ENCODE measurements at places on chromosomes 4 and X. TPM values are rescaled to one million over a fixed set of nuclear protein-coding genes. Genes with fewer than 3 reads are reported as not detected.

DNA sequence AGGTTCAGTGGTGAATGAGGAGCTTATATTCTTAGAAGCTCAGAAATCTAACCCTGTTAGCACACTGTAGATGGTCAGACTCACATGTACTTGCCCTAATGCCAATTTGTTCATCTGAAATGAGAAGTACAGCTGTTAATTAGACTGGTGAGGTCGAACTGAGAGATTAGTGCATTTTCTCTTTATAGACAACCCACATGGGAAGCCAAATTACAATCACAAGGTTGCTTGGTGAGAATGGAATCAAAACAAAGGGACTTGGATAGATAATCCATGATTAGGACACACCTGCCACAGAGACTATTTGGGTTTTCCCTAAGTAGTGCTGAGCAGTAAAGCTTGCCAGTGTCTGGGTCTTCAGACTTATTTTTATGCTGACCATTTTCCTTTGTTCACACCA lies 88.3 kb downstream of the POLA1 start:
- peaks cover 6% of the 10 kb centered on the region for H3K4me1 ChIP-seq
- no peak for DNase-seq
- peaks cover 22% of the 10 kb centered on the region for H3K36me3 ChIP-seq
- H3K27me3 ChIP-seq = no peaks in the 10 kb centered on the region

GRCh38 chr4:114136069-114136468 lies 156.6 kb upstream of the ARSJ start:
- H3K4me3 ChIP-seq = no peak overlapping the region
- H3K4me1 ChIP-seq = no peaks in the 10 kb centered on the region
- no peak overlapping the region for H3K27ac ChIP-seq
- H3K27me3 ChIP-seq = no peaks in the 10 kb centered on the region
- no peaks in the 10 kb centered on the region for H3K36me3 ChIP-seq
- no peak for DNase-seq

- no peak overlapping the region for H3K27ac ChIP-seq
- no peak for DNase-seq
- no peaks in the 10 kb centered on the region for H3K27me3 ChIP-seq
- H3K36me3 ChIP-seq = no peaks in the 10 kb centered on the region
- H3K4me3 ChIP-seq = no peak overlapping the region
- no peaks in the 10 kb centered on the region for H3K4me1 ChIP-seq
Observed at GRCh38 chrX:26558719-26559386, 342.9 kb downstream of the MAGEB5 start.

DNA sequence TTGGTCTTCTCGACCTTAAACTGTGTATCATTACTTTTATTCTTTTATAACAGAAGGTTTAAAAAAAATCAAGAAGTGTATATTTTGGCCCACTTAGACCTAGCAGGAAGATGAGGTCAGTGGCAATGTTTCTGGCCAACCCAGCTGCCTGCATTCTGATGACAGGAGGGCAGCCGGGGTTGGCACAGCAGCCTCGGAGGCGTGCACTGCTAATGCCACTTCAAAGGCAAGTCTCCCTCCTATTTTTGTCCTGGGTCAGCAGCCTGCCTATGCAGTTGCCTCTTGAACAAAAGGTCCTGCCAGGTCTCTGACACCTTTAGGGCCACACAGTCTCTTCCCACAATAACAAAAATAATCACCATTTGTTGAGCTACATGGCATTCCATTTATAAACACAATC lies 89.4 kb upstream of the MYOZ2 start:
- no peaks in the 10 kb centered on the region for H3K36me3 ChIP-seq
- H3K4me1 ChIP-seq = peaks cover 4% of the 10 kb centered on the region
- DNase-seq = no peak
- H3K27me3 ChIP-seq = peaks cover 2% of the 10 kb centered on the region
- no peak overlapping the region for H3K27ac ChIP-seq
- H3K4me3 ChIP-seq = no peak overlapping the region

GRCh38 chr4:137644201-137644600 lies 111.9 kb upstream of the PCDH18 start:
- H3K36me3 ChIP-seq = no peaks in the 10 kb centered on the region
- H3K4me1 ChIP-seq = no peaks in the 10 kb centered on the region
- no peak overlapping the region for H3K4me3 ChIP-seq

- H3K36me3 ChIP-seq = no peaks in the 10 kb centered on the region
- no peak overlapping the region for H3K27ac ChIP-seq
- H3K4me3 ChIP-seq = no peak overlapping the region
- no peaks in the 10 kb centered on the region for H3K4me1 ChIP-seq
Observed at GRCh38 chr4:142883040-142883832, 37.1 kb upstream of the INPP4B start.

- H3K4me3 ChIP-seq = no peak overlapping the region
- no peaks in the 10 kb centered on the region for H3K36me3 ChIP-seq
- DNase-seq = no peak
- H3K27ac ChIP-seq = peak overlapping the region; percentile 77
- no peaks in the 10 kb centered on the region for H3K27me3 ChIP-seq
Observed at GRCh38 chr4:10123227-10124101, 6.9 kb upstream of the WDR1 start.

DNA sequence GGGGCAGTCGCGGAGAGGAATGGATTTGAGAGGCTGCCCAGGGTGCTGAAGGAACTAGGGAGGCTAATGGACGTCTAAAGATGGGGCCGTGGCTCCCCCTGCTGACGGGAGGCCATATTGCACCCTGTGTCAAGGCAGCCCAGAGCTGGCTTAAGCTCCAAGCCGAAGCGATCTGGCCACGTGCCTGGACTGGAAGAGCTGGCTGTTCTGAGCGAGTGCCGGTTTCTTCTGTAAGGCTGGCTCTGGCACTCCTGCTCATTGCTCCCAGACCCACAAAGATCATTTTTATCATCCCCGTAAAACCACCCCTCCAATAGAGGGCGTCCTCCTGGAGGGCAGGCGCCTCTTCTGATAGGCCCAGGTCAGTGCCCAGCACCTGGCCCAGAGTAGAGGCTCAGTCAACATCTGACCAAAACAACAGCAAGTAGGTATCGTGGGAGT lies 5.6 kb downstream of the PNCK start:
- peak overlapping the region; percentile 73 for H3K4me3 ChIP-seq
- peaks cover 14% of the 10 kb centered on the region for H3K27me3 ChIP-seq
- no peak overlapping the region for H3K27ac ChIP-seq
- H3K36me3 ChIP-seq = no peaks in the 10 kb centered on the region
- peak; percentile 81 for DNase-seq
- H3K4me1 ChIP-seq = peaks cover 9% of the 10 kb centered on the region

DNA sequence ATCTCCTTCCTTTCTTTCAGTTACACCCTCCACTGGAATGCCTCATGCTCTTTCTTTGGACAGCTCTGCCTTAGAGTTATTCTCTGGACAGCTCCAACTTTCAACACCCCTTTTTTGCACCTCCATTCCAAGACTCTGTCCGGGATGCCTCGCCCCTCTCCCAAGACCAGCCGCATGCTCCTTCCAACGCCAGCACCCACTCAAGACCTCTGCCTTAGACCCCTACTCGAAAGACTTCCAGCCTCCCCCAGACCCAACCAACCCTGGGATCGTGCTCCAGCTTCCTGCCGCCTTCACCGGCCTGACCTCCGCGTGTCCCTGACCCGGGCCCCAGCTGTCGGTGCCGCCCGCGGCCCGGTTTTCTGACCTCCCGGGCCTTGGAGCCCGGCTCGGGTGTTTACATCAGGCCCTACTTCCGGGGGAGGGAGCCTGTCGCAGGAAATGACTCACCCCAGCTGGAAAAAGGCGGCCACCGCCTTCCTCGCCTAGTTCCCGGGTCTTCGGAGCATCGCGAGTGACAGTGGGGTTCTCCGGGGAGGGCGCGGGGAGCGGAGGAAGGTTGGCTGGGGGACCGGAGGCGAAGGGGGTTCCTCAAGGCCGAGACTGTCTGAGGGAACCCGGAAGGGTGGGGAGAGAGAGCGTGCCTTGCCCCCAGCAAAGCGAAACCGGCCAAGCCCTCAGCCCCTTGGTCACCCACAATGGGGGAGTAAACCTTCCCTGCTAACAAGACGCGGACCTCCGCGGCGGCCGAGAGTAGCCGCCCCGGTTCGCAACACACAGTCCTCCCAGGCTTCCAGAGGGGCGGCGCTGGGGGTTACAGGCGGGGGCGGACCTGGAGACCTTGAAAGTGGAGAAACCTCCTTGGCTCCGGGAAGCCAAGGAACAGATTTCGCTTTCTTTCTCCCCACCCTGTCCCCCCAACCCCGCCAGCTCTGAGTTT lies at the start of gene WDR45:
Gene WDR45 (minus strand): TSS at position 399 of the 940 bp plus-strand sequence. CDS start 1,792 bp downstream, outside the sequence.
- peak; percentile 82 for DNase-seq
- H3K36me3 ChIP-seq = peaks cover 4% of the 10 kb centered on the region
- peaks cover 21% of the 10 kb centered on the region for H3K4me1 ChIP-seq
- H3K27ac ChIP-seq = peak within 1 kb of the TSS; percentile 99
- peak within 1 kb of the TSS; percentile 88 for H3K4me3 ChIP-seq

- H3K27ac ChIP-seq = no peak overlapping the region
- H3K27me3 ChIP-seq = no peaks in the 10 kb centered on the region
- no peaks in the 10 kb centered on the region for H3K4me1 ChIP-seq
- H3K4me3 ChIP-seq = no peak overlapping the region
- H3K36me3 ChIP-seq = no peaks in the 10 kb centered on the region
- no peak for DNase-seq
Observed at GRCh38 chr4:30182786-30183185, 537.4 kb upstream of the PCDH7 start.

DNA sequence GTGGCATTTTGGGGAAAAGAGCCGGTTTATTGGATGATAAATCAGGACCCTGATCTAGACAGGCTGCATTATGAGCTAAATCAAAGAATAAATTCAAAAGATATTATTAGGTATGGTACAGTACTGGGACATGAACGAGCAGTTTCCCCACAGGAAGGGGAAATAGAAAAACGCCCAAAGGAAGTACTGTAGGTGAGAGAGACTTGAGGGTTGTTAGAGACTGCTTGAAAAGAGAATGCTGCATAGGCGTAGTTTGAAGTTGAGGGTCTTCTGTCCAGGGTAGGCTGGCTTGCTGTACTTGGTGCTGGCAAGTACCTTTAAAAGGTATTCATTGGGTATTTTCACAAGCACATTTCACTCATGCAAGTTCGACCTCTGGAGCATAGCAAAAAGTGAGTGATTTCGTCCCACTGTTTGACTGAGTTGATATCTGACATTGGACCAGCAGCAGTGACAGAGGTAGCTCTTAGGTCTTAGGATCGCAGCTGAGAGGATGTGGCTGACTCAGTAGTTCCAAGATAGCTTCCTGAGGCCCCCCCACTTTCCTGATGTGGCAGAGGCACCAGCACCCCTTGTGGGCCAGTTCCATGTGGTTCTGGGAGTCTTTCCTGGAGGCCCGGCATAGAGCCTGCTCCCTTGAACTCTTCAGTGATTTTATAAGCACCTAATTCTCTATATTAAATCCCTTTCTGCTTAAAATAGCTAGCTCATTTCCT lies 64.3 kb downstream of the TMEM131L start:
- peak overlapping the region; percentile 75 for H3K4me3 ChIP-seq
- peaks cover 42% of the 10 kb centered on the region for H3K36me3 ChIP-seq
- peak; percentile 55 for DNase-seq

DNA sequence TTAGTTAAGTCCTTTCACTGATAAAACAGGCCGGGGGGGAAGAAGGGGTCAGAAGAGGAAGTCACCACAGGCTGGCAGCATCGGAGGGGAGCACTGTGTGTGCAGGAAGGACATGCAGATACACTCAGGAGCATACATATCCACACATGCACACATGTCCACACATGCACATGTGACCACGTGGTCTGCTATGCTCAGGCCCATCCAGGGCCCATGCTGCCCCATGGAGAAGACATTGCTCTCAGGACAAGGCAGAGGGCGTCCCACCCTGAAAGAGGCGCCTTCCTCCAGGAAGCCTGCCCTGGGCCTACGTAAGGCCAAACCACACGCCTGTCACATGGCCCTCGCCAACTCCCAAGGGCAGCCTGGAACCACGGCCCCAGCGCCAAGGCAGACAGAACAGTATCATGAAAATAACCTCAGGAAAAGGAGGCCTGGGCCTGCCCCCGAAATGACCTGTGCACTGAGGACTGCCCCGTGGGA lies 15.8 kb downstream of the WDR1 start:
- peak; percentile 49 for DNase-seq
- no peaks in the 10 kb centered on the region for H3K27me3 ChIP-seq
- peaks cover 96% of the 10 kb centered on the region for H3K4me1 ChIP-seq
- peak overlapping the region; percentile 78 for H3K27ac ChIP-seq
- peaks cover 92% of the 10 kb centered on the region for H3K36me3 ChIP-seq

GRCh38 chr4:145618932-145619638 lies at the start of gene MMAA:
TSS of gene MMAA (plus strand) at chr4:145619385. CDS start at chr4:145639140, 19,755 bp downstream.
- H3K4me3 ChIP-seq = peak within 1 kb of the TSS; percentile 91
- H3K27me3 ChIP-seq = peaks cover under 1% of the 10 kb centered on the region
- peak within 1 kb of the TSS; percentile 98 for H3K27ac ChIP-seq
- H3K4me1 ChIP-seq = peaks cover 33% of the 10 kb centered on the region

- no peaks in the 10 kb centered on the region for H3K27me3 ChIP-seq
- no peaks in the 10 kb centered on the region for H3K36me3 ChIP-seq
- H3K4me1 ChIP-seq = no peaks in the 10 kb centered on the region
- H3K27ac ChIP-seq = no peak overlapping the region
- no peak overlapping the region for H3K4me3 ChIP-seq
Observed at GRCh38 chrX:54076903-54077302, 32.6 kb upstream of the PHF8 start.

GRCh38 chrX:101658661-101659491 lies 774 bp downstream of the ARMCX2 start:
- H3K36me3 ChIP-seq = peaks cover 2% of the 10 kb centered on the region
- H3K27me3 ChIP-seq = peaks cover 11% of the 10 kb centered on the region
- H3K4me1 ChIP-seq = peaks cover 21% of the 10 kb centered on the region
- H3K4me3 ChIP-seq = peak overlapping the region; percentile 75

DNA sequence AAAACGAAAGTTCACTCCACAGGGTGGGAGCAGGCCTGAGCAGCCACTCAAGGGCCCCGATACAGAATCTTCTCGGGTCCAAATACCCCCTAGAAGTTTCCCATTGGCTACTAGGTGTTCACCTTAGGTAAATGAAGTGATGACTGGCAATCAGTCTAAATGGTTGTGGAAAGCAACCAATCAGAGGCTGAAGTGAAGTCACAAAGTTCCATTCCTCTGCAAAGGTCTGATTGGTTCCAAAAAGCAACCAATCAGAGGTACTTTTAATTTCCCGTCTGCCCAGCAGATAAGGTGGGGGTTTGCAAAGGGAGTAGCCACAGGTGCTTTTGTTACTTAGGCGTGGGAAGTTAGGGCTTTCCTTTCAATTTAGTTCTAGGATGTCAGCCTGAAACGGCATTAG lies 58.2 kb upstream of the NKAP start:
- H3K27ac ChIP-seq = no peak overlapping the region
- H3K27me3 ChIP-seq = peaks cover 50% of the 10 kb centered on the region
- no peak overlapping the region for H3K4me3 ChIP-seq
- H3K4me1 ChIP-seq = peaks cover 10% of the 10 kb centered on the region

DNA sequence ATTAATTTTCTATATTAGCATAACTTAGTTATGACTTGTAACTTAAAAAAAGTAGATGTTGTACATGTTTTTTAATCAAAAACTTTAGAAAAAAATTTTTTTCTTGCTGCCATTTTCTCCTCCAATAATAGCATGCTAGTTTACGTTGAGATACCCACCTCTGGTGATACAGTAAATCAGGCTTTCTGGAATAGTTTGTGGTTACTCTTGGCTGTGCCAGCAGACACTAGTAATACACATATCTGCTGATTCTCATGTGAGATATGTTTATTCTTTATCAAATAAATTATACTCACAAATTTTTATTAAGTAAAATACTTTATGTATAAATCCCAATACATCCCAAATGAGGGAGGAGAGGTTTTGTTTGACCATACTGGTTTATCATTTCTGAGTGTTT lies 117.3 kb downstream of the KLHL8 start:
- DNase-seq = no peak
- H3K27me3 ChIP-seq = no peaks in the 10 kb centered on the region
- peaks cover 24% of the 10 kb centered on the region for H3K4me1 ChIP-seq
- no peak overlapping the region for H3K4me3 ChIP-seq

GRCh38 chrX:150599226-150599625 lies 30.8 kb downstream of the MTM1 start:
- H3K36me3 ChIP-seq = peaks cover 44% of the 10 kb centered on the region
- H3K4me3 ChIP-seq = no peak overlapping the region
- no peak for DNase-seq

Gene PHF8
- total RNA-seq = 37.4 TPM

Gene MRPL1
- 47.2 TPM for total RNA-seq

Gene DUSP21
- total RNA-seq = not detected

Gene CLDN34
- not detected for total RNA-seq

Gene CNKSR2
- 11.0 TPM for total RNA-seq

Gene ETNPPL
- total RNA-seq = not detected

Gene OSTC
- total RNA-seq = 81.6 TPM
